Right lung (tissue), 10 donors: ENCODE measurements at places on chromosomes 13 and 19. TPM values are rescaled to one million over a fixed set of nuclear protein-coding genes. Genes with fewer than 3 reads are reported as not detected.

ZNF266 gene
- 94.5 TPM for polyA plus RNA-seq

SYCN gene
- not detected for polyA plus RNA-seq

KLK14 gene
- 0.31 TPM for polyA plus RNA-seq

FFAR3 gene
- not detected for polyA plus RNA-seq

ZNF562 gene
- 31.1 TPM for polyA plus RNA-seq

DNA sequence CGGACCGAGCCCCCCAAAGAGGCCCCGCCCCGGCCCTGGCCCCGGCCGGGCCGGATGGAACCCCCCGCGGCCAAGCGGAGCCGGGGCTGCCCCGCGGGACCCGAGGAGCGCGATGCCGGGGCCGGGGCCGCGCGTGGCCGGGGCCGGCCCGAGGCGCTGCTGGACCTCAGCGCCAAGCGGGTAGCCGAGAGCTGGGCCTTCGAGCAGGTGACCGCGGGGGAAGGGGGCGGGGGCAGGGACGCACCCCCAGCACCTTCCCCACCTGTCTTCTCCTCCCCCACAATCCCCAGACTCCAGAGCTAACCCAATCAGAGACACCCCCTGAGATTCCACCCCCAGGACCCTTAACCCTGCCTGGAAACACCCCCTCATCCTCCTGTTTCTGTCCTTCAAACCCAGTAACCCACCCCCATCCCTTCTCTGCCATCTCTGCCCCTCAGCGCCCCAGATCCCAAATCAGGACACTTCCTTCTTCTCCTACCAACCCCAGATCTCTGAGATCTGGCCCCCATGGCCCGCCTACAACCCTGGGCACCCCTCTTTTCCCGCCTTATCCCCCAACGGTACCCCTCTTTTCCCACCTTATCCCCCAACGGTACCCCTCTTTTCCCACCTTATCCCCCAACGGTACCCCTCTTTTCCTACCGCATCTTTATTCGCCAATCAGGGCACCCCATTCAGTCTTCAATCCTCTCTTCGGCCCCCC lies 505 bp downstream of the ZSWIM4 start:
- DNase-seq, result no peak

DNA sequence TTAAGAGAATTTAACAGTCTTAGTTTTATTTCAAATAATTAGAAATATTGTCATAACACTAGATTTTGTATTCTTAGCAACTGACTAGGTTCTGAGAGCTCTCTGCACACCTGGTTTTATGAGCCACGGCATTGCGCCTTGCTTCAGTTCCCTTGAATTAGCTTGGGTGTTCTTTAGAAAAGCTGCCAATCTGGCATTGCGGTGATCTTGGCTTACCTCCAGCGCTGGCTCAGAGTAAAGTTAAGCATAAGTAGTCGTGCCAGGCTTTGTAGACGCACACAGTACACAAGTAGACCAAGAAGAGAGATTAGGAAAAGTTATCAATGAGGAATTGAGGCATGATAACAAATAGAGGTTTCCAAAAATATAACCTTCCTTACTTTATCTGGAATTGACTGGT lies 45.7 kb downstream of the TPP2 start:
- DNase-seq, result peak; percentile 9

- no peak for DNase-seq
These were observed 65.1 kb downstream of the SPACA7 start for GRCh38 chr13:112441226-112441625.

DNA sequence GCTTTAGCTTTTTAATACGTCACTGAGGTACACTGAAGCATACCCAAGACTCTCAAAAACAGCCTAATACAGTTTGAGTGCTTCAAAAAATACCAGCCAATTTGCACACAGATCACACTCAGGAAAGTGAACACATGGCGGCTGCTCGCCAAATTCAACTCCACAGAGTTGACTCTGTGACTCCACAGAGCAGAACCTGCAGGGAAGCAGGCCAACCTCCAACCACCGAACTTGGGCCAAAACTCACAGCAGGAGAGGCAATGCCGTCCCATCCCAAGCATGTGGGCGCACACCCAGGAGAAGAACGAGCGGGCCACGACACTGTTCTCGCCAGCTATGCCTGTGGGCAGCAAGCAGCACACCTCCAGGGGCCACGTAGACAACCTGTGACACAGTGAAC lies 21.1 kb downstream of the ELL start:
- DNase-seq, result no peak

- DNase-seq, result no peak
These were observed 6.6 kb downstream of the SIRT2 start for GRCh38 chr19:38892841-38893240.

GRCh38 chr13:21124852-21125251 lies 51.5 kb downstream of the SKA3 start:
- no peak for DNase-seq

- DNase-seq, result no peak
These were observed 105.7 kb upstream of the KL start for GRCh38 chr13:32910530-32910929.

- DNase-seq, result no peak
These were observed 35.9 kb upstream of the DCT start for GRCh38 chr13:94515374-94515773.

GRCh38 chr13:93559718-93560117 lies 333.1 kb downstream of the GPC6 start:
- DNase-seq, result no peak

- DNase-seq, result no peak
These were observed 13.1 kb downstream of the CCDC97 start for GRCh38 chr19:41323023-41323422.

DNA sequence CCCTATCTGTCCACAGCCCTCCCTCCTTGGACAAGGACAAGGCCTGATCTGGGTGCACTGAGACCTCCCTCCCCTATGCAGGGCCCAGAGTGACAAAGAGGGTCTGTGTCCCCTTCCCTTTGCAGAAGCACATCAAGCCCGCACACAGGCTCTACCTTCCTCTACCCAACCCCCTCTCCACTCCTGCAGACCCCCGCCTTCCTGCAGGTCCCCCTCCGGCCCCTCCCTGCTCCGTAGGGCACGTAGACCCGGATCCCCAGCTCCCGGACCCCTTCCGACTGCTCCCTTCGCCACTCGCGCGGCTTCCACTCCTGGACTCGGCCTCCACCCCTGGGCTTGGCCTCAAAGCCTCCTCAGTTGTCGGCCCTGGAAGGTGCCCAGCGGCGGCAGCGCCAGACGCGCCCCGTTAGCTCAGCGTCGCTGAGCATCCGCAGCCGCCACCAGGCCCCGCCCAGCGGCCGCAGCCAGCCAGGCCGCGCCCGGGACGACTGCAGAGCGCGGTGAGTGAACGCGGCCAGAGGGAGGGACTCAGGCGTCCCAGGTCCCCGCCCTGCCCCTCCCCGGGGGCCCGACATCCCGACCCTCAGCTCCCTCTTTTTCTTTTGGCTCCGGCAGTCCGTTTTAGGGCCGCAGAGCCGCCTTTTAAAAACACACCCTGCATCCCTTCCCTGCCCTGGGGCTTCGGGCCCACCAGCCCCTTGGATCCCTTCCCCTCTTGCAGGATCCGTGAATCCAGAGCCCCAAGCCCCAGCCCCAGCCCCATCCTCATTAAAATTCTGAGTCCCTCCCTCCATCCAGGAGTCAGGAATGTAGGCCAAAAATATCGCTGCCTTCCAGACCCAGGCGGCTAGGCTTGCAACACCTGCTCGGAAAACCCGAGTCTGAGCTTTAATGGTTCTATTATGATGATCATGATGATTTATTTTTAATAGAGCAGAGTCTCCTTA lies 1.5 kb upstream of the MYADM start:
- DNase-seq, result peak; percentile 87

GRCh38 chr19:42284066-42284501 lies 15.0 kb downstream of the CIC start:
- DNase-seq, result peak; percentile 60

DNA sequence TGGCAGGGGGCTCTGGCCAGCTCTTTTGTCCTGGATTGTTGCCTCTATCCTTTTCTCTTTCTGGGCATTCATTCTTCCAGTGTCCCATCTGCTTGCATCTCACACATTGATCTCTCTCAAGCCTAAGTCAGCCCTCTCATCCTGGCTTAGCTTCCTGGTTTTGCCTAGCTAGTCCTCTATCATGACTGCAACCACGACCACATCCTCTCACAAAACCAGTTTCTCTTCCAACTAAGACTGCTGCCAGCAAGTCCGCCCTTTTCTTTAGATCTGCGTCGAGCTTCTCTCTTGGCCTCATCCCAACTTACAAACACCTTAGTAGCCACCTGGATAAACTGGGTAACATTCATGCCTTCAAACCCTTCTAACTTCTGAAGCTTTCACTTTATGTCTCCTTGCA lies 212.2 kb upstream of the HTR2A start:
- no peak for DNase-seq

- no peak for DNase-seq
These were observed 158.0 kb downstream of the KCTD15 start for GRCh38 chr19:33954686-33955085.

DNA sequence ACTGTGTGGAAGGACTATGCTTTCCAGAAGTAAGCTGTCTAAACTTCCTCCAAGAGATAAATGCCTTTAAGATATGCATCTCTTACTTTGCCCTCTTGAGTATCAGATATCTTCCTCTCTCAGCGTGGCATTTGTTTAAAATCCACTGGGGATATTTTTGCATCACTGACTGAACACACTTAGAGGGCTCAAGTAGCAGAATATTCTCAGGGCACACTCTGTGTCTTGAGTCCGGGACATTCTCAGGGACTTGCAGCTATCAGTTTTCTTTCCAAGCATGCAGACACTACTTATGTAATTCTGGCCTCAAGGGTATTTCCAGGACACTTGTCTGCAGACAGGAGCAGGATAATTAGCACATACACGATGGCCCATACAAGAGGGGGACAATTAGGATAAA lies 84.7 kb downstream of the ERCC5 start:
- DNase-seq, result no peak

- DNase-seq, result no peak
These were observed 574 bp downstream of the SH3GL1 start for GRCh38 chr19:4399812-4400134.
